ENCODE measurements at places on chromosomes 3 and 15.

DNA sequence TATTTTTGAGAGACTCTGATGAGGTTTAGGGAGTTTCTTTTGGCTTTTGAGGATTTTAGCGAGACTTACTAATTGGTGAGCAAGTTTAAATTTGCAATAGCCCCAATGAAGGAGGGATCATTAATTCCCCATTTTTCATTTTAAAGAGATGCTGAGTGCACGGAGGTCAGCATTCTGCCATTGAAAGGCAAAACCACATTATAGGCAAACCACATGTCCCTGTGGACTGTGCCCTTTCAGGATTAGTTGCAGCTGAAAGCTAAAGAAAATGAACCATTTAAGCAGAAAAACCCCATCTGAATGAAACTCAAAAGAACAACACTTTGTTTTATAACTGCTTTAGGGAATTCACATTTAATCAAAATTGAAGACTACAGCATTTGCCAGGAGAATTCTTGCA, 246.5 kb downstream of the PDZRN3 start:
- no peak for DNase-seq

DNA sequence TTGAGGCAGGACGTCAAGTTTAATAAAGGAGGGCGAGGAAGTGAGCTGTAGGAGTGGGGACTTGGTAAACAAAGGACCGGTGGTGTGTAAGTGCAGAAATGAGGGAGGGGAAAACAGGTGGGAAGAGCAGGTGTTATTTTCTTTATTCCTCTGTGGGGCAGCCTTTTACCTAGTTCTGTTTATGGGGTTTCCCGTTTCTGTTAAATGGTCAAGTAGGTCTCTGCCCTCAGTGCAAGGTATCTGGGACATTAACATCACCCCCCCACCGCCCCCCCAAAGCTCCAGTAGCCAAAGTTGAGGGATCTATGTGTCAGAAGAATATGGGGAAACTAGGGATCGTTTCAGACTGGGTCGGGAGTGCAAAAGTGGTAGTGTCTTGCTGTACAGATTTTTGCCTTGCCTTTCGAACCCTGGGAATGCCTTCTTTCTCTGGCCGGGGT, 893 bp downstream of the MGA start:
- DNase-seq = no peak

DNA sequence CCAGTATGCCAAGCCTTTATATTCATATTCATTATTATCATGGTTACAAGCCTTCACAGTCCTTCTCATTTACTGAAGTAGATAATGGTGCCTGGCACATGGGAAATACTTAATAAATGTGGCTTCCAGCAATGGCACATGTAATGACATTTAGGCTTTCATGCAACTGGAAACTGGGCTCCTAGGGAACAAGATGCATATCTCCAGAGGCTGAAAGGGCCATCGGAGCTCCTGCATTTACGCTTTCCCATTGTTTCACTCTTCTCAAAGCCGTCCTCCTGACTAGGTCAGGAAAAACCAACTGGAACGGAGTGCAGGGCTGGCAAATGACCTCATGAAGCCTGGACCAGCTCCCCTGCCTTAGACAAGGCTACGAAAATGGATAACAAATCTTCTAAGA, 474.9 kb downstream of the MAGI1 start:
- DNase-seq = no peak

- no peak for DNase-seq
These were observed 8.0 kb downstream of the LOXL1 start for GRCh38 chr15:73934281-73934680.

GRCh38 chr3:101853982-101854381, 4.7 kb downstream of the NFKBIZ start:
- DNase-seq = no peak

GRCh38 chr15:80743189-80743833, 35.9 kb upstream of the CEMIP start:
- no peak for DNase-seq
